ENCODE measurements at places on chromosomes 2 and 18.

GRCh38 chr2:100484390-100484789 is 14.1 kb downstream of the NMS start:
- no peak for DNase-seq

DNA sequence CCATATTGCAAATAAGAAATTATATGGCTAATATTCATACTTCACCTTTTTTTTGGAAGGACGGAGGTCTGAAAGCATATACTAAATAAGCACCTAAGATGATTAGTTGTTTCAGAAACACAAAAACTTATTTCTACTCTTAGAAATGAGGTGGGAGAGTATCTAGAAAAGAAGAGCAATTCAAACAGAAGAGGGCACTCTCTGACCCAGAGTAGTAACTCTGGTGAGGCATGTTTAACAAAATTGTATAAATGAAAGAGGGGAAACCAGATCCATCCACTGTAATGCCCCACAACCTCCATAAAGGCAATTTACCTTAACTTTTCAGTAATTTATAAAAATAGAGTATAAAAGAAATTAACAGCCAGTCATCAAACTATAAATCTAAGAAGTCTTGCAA is 669.6 kb upstream of the VRK2 start:
- peak; percentile 1 for DNase-seq

- no peak for DNase-seq
Measured at GRCh38 chr2:141499123-141499522, 631.7 kb downstream of the LRP1B start.

DNA sequence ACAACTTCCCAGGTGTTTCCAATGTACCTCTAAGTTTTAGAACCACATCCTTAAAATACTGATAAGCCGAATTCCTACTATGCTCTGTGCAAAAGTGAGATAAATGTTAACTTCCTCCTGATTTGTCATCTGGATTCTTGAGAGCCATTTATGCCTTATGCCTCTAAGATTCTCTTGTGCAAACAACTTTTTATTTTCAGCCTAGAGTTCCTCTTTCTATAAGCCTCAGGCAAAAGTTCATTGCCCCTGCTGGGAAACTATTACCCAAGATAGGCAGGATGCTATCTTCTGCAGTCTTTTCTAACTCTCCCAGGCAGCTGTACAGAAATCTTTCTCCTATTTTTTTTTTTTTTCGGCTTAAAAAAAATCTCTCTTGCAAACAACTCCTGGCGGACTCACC is 216.1 kb downstream of the KCNJ3 start:
- no peak for DNase-seq

GRCh38 chr2:176002688-176003210 is 682 bp upstream of the LNPK start:
- peak; percentile 56 for DNase-seq

DNA sequence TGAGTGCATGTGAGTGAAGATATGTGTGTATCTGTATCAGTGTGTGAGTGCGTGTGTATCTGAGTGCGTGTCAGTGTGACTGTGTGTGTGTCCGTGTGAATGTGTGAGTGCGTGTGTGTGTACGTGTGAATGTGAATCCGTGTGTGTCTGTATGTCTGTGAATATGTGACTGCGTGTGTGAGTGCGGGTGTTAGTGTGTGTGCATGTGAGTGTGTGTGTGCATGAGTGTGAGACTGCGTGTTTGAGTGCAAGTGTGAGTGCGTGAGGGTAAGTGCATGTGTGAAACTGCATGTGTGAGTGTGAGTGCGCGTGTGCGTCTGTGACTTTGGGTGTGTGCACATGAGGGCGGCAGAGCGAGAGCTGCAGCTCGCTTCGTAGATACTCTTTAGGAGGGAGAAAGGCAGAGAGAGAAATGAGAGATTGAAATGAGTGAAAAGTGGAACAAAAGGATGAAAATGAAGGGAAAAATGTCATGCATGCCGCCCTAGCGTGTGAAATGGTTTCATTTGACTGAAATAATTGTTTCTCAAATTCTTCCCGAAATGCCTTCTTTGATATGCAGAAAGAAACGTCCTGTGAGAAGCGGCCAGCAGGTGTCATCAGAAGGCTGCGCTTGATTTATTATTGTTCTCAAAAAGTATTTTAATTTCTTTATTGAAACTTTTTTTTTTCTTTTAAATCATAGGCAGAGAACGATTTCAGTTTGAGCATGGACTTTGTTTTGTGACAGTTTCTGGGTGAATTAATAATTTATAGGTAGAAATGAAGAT is 25.6 kb downstream of the ZNF407 start:
- peak; percentile 40 for DNase-seq

GRCh38 chr2:111698743-111699554 is 185.0 kb downstream of the ANAPC1 start:
- peak; percentile 96 for DNase-seq

GRCh38 chr2:160427629-160428404 is 65.8 kb downstream of the RBMS1 start:
- DNase-seq, result peak; percentile 19

- DNase-seq, result no peak
Measured at GRCh38 chr2:15996536-15997423, 56.4 kb downstream of the MYCN start.

All from astrocyte of the hippocampus (primary cell).